Suppressor macrophage treated with lipopolysaccharide for 1 hour (primary cell): ENCODE measurements at places on chromosomes 2 and 18.

- DNase-seq, result no peak
Observed at GRCh38 chr2:203819434-203820133, 48.0 kb upstream of the CTLA4 start.

- no peak for DNase-seq
Observed at GRCh38 chr2:19490846-19491435, 132.5 kb upstream of the OSR1 start.

- no peak for DNase-seq
Observed at GRCh38 chr2:88450186-88450585, 2.3 kb downstream of the FOXI3 start.

GRCh38 chr2:194602750-194603149, 1054.3 kb upstream of the SLC39A10 start:
- DNase-seq, result no peak

- no peak for DNase-seq
Observed at GRCh38 chr2:57859755-57860154, 186.9 kb upstream of the VRK2 start.
